ENCODE measurements at places on chromosomes 11 and 22.

- DNase-seq, result no peak
These were observed 5.9 kb downstream of the RPS6KA4 start for GRCh38 chr11:64364911-64365310.

GRCh38 chr11:74992852-74993251, 4.1 kb downstream of the NEU3 start:
- no peak for DNase-seq

DNA sequence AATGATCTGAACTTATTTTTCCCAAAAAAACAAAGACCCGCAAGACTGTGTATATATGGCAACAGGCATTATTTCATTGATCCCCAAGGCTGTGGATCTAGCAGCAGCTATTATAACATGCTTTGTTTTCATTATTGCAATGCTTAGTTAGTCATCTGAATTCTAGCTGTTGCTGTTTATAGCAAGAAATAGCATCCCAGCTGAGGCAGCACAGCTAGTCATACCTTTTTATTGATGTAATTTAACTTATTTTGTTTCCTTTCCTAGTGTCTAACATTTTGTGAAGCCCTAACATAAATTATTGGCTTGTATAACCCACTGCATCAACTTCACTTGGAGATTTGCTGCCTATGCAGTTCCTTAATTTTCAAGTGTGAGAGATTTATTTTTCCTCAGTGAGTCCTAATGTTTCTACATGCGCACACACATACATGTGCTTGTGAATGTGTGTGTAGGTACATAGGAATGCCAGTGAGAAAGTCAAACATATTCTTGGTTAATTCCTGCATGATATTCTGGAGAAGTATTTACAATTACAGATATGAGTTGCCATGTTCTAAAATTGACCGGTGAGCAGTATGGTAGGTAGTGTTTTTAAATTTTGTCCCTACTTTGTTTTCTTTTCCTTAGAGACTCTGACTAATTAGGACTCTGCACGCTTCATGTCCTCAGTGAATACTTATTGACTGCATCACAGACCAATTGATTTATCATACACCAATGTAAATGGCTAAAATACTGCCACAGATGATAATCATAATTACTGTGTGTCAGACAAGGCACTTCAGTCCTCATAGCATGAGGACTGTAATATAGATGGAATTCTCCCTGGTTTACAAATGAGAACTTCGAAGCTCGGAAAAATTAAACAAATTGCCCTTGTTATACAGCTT, 119.3 kb downstream of the WNT11 start:
- DNase-seq, result peak; percentile 41

DNA sequence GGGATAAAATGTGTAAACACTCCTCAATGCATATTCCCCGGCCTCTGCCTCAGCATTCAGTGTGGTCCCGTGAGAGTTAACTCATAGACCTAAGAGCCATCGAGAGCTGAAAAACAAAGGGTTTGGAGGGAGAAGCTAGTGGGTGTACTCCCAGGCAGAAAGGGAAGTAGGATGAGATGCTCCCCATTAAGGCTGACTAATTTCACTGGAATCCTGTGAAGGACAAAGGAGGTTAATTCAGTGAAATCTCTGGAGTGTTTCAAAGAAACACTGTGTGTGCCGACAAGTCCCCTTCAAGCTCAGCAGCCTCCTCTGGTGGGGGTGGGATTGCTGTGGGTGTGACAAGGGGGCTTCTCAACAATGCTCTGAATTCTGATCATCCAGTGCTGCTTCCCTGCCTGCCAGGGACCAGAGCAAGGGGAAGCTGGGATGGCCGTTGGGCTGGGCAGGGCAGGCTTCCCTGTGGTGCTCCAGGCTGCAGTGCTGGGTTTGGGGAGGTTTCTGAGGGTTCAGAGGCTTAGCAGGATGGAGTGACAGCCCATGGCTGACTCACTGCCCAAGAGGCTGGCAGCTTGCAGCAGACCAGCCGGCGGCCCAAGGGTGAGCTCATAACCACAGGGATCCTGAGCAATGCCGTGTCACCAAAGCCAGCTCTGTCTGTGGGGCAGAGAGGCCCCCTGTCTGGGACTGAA, 61.4 kb upstream of the BMAL1 start:
- peak; percentile 89 for DNase-seq

DNA sequence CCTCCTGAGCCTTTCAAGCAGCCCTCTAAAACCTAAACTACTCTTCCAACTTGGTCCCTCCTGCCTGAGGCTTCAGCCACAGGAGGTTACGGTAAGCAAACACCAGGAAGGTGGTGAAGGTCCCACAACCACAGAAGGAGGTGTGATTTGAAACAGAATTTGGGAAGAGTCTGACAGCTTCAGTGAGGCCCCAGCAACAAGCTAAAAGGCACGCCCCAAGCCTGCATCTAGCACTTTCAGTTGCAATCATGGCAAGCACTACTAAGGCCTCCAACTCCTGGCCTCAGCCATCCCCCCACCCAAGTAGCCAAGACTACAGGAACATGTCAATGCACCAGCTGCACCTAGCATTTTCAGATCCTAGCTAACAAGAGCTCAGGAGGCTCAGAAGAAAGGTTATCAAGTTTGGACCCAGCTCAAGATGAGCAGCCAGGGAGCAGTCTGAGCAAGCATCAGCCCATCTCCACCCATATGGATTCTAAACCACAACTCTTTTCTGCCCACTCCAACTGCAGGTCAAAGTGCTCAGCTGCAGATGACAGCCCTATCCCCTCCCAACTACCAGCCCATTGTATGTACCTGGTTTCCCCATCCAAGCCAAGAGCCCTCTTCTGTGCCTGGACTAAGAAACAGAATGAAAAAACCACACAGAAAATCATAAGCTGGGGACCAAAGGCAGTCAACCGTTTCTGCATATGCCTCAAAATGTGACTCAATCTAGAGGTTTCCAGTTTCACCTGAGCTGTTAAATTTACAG, 10.4 kb upstream of the AHNAK start:
- peak; percentile 49 for DNase-seq

GRCh38 chr11:127994736-127995135, 592.6 kb downstream of the ETS1 start:
- DNase-seq, result peak; percentile 75

GRCh38 chr11:116955949-116956348, 118.5 kb upstream of the APOA1 start:
- DNase-seq, result no peak

DNA sequence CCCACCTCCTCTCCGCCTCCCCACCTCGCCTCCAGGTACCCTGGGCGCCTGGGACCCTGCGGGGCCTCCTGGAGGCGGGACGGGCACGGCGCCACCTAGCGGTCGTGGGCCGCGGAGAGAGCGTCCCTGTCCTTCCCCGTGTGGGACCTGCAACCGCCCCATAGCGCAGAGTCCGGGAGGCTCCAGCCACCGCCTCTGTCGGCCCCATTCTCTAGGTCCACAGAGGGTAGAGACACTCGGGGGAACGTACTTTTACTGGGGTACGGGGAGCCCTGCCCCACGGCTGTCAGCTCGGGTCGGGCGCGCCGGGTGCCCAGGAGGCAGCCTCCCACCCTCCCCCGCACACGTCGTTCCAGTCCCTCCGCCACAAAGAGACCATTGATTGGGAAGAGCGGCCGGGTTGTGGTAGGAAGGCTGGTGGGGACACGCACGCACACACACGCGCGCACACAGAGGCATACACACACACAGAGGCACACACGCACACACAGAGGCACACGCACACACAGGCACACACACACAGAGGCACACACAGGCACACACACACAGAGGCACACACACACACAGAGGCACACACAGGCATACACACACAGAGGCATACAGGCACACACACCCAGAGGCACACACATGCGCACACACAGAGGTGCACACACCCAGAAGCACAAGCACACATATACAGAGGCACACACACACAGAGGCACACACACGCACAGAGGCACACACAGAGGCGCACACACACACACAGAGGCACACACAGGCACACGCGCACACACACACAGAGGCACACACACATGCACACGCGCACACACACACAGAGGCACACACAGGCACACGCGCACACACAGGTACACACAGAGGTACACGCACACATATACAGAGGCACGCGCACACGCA, 12.6 kb upstream of the NECTIN1 start:
- no peak for DNase-seq

DNA sequence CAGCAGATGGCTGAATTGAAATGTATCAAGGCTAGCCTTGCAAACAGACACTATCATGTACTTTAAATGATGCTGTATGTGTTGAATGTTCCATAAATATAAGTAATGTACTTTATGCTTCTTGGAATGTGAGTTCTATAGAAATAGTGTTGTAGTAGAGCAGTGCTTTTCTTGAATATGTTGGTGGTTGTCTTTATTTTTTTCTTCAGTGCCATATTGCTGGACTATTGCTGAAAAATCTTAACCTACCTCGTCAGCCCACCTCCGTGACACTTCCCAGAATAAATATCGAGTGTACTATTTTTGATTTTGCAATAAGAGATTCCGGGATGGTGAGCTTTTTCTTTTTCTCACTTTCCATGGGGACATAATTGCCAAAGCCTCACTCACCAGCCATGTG, 153.9 kb downstream of the NAV2 start:
- DNase-seq, result no peak

- peak; percentile 93 for DNase-seq
These were observed 11.5 kb upstream of the FTH1 start for GRCh38 chr11:61978703-61979661.

DNA sequence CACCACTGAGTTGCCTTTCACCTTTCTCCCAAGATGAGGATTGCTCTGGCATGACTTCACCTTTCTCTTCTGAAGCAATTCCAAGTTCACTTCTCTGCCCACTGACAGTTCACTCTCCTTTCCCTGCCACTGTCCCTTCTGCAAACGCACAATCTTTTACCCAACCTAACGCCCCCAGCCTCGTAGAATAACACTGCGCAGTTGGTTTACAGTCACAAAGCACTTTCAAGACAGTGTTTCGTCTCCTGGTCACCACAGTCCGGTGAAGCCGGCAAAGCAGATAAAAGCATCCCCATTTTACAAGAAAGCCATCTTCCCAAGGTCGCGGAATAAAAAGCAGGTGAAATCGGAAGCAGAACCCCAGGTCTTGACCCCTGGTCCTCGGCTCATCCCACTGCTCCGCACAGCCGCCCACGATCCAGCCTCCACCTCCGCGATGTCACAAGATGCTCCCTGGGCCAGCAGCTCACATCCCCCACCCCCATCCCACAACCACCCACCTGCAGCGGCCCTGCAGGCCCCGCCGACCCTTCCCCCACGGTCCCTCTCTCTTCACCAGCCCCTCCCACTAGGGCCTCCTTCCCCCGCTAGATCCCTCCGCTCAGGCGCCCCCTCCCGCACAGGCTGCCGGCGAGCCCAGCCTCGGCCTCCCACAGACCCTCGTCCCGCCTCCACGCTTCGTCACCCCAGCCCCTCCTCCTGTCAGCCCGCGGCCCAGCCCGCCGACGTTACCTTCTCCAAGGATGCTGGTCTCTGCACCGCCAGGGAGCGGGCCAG, 585 bp downstream of the PI4KA start:
- peak; percentile 76 for DNase-seq

DNA sequence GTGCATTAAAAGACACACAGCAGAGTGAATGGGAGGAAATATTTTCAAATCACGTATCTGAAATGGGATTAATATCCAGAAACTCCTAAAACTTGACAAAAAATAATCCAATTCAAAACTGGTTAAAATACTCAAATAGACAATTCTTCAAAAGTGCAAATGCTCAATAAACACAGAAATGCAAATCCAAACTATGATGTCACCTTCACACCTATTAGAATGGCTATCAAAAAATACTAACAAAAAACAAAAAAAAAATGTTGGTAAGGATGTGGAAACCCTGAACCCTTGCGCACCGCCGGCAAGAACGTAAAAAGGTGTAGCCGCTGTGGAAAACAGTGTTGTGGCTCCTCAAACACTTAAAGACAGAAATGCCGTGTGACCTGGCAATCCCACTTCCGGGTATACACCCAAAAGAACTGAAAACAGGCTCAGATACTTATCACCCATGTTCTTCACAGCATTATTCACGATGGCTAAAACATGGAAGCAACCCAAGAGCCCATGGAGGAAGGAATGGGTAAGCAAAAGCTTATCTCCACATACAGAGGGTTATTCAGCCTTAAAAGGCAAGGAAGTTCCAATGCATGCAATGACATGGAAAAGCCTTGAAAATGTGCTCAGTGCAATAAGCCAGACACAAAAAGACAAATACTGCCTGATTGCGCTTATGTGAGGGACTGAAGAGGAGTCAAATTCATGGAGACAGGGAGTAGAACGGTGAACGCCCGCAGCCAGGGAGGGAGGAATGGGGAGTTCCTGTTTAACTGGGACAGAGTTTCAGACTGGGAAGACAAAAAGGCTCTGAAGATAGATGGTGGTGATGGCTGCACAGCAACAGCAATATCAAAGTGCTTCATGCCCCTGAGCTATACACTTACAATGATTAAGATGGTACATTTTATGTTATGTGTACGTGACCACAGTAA, 19.6 kb downstream of the BRD1 start:
- DNase-seq, result peak; percentile 40

GRCh38 chr11:37951996-37952395, 1354.0 kb upstream of the RAG2 start:
- no peak for DNase-seq

GRCh38 chr11:76789443-76789719, 6.2 kb downstream of the TSKU start:
- no peak for DNase-seq

- DNase-seq, result no peak
These were observed 25.6 kb downstream of the PARVG start for GRCh38 chr22:44206330-44206645.

DNA sequence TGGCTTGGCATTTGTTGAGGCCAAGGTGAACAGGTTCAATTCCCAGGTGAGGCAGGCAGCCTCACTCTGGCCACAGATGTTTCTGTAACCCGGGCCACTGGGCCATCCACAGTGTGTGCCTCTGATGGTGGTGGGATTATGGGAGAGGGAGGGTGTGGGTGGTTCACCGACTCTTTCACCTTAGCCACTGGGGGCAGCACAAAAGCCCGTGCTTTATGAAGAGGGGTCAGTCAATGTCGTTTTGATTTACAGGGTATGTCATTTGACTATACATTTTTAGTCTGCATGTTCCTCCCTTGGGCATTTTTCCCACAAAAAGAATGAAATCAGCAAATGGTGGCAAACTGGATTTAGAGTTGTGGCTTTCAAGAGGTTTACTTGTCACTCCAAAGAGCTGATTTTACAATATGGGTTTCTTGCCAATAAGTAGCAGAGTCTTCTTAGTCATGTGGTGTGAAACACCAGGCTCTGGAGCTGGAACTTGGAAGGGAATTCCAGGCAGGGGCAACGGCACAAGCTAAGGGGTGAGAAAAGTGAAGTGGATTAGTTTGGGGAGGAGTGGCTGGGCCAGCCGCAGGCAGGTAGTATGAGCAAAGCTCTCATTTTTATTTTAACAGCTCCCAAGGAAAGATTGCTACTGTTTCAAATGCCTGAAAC, 217.8 kb upstream of the ZBED5 start:
- no peak for DNase-seq

- peak; percentile 0 for DNase-seq
These were observed 41.0 kb upstream of the XKR3 start for GRCh38 chr22:16866167-16866566.

DNA sequence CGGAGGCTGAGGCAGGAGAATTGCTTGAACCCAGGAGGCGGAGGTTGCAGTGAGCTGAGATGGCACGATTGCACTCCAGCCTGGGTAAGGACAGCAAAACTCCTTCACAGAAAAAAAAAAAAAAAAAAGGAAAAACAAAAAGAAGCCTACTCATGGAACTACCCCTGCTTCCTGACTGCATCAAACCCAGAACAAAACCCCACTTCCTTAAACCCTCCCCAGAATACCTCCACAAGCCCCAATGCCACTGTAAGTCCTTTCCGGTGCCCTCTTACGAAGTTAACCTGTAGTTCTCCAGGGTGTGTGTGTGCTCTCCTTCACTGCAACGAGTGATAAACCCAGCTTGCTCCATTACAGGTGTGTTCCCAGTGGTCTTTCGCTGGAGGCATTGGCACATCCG, 8.6 kb upstream of the TOLLIP start:
- DNase-seq, result no peak

- DNase-seq, result peak; percentile 85
These were observed 84.1 kb downstream of the LARGE2 start for GRCh38 chr11:46006418-46007070.

Data from fibroblast of the aortic adventitia (primary cell).